Stimulated activated CD4-positive, alpha-beta T cell treated with anti-CD3 and anti-CD28 coated beads, Interleukin-15, amount 100 ng/mL, for 24 hours (primary cell): ENCODE measurements at places on chromosomes 11 and 22.

- DNase-seq: no peak
Measured at GRCh38 chr11:69207165-69207889, 51.6 kb downstream of the SMIM38 start.

DNA sequence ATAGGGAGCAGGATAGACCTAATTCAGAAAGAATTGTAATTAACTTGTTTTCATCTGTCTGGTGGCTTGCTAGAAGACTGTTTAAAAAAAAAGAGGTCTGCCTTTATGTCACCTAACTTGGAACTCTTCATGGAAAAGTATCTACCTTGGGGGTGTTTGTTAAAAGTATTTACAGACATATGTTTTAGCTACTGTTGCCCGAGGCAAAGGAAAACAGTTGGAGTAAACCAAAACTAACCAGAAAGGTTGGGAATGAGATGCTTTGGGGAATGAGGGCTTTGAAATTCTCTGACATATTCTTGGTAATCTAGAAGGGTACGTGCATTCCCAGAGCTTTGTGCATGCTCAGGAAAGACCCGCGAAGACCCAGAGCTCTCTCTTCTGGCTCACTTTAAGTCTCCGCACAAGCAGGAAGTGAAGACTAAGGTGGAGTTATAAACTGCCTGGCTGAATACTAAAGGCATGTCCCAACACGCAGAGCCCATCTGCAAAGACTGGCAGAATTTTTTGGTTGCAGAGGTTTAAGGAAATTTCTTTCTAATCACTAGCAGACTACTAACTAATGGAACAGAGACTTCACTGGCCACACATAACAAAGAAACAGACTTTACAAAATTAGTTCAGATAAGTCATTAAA, 33.2 kb downstream of the HIKESHI start:
- no peak for DNase-seq

DNA sequence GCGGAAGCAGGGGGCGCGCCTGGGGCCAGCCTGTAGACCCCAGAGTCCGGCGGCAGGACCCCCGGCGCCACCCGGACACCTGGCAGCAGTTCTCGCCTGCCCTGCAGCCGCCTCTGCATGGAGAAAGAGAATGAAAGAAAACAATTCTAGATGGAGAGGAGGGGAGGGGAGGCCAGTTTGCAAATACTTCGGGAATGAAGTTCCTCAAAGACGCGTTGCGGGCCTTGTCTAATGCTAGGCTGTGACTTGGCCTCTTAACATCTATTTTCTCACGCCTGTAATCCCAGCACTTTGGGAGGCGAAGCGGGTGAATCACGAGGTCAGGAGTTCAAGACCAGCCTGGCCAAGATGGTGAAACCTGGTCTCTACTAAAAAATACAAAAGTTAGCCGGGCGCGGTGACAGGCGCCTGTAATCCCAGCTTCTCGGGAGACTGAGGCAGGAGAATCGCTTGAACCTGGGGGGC, 2.1 kb upstream of the BARX2 start:
- DNase-seq: no peak

- DNase-seq: no peak
Measured at GRCh38 chr11:21622995-21623394, 569.9 kb upstream of the ANO5 start.

GRCh38 chr11:129279326-129280026, 87.4 kb upstream of the ARHGAP32 start:
- peak; percentile 74 for DNase-seq

GRCh38 chr11:113449743-113450142, 25.5 kb downstream of the DRD2 start:
- no peak for DNase-seq

DNA sequence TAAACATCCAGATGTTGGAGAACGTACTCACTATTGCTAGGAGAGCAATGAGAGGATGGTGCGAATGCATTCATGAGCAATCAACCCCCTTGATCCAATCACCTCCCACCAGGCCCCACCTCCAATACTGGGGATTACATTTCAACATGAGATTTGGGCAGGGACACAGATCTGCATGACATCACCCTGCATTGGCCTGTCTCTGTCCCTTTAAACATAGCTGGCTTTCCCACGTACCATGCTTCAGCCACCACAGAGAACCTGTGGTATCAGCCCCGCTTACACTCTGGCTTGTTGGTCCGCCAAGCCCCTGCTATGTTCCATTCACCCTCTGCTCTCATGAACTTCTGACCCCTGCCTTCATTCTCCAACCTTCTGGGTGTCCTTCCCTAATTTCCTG, 157.5 kb upstream of the E2F8 start:
- DNase-seq: no peak
